Activated naive CD4-positive, alpha-beta T cell treated with anti-CD3 and anti-CD28 coated beads for 36 hours (primary cell): ENCODE measurements at places on chromosomes 12 and 14.

DNA sequence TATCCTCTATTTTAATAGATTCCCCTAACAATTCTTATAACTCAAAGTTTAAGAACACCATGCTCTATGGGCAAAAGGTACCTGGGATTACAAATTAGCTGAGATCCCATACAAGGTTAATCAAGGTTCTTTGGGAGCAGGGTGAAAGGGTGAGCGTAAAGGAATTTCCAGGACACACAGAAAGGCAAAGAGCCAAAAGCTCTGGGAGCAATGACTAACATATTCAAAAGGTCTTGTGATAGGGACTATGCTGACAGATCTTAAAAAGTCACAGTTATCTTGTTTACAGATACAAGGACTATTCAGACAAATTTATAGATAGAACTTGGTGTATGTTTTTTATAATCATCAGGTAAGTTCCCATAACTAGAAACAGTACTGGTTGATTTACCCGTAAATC, 19.5 kb upstream of the PPFIBP1 start:
- DNase-seq = no peak

DNA sequence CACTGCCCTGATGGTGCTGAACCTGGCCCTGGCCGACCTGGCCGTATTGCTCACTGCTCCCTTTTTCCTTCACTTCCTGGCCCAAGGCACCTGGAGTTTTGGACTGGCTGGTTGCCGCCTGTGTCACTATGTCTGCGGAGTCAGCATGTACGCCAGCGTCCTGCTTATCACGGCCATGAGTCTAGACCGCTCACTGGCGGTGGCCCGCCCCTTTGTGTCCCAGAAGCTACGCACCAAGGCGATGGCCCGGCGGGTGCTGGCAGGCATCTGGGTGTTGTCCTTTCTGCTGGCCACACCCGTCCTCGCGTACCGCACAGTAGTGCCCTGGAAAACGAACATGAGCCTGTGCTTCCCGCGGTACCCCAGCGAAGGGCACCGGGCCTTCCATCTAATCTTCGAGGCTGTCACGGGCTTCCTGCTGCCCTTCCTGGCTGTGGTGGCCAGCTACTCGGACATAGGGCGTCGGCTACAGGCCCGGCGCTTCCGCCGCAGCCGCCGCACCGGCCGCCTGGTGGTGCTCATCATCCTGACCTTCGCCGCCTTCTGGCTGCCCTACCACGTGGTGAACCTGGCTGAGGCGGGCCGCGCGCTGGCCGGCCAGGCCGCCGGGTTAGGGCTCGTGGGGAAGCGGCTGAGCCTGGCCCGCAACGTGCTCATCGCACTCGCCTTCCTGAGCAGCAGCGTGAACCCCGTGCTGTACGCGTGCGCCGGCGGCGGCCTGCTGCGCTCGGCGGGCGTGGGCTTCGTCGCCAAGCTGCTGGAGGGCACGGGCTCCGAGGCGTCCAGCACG, 4.7 kb downstream of the LTB4R start:
- no peak for DNase-seq

DNA sequence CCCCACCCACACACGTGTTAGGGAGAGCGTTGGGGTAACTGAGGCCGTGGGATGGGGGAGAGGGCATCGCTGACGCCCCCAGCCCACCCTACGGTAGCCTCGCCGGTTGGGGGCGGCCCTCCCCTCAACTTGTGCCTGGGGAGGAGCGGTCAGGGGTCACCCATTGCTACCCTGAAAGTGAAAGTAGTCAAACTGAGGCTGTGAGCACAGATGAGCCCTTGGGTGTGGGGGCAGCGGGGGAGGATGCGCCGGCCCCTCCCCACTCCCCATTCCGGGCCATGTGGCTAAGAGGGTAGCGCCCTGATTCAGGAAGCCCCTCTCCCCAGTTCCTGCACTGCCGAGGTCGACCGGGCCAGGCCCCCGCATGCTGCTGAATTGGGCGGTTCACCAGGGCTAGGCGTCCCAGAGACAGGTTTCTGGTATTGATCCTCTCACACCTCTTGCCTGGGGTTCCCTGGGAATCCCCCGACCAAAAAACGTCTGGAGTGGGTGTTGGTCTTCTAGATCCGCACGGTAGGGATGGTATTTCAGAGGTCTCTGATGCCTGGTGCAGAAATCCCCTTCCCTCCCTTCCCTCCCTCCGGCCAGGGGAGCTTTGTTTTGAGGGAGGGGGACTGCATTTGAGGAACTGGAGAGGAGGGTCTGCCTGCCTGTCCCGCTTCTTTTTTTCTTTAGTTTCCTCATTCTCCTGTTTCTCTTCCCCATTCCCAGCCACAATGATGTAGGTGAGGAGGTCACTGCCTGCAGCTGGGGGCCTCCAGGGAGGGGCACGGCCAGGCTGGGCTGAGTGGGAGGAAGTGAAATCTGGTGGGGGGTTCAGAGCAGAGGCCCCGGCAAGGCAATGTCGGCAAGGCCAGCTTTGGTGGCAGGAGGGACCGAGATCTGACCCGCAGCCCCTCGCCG, 1.0 kb downstream of the SH2B3 start:
- DNase-seq = peak; percentile 76

DNA sequence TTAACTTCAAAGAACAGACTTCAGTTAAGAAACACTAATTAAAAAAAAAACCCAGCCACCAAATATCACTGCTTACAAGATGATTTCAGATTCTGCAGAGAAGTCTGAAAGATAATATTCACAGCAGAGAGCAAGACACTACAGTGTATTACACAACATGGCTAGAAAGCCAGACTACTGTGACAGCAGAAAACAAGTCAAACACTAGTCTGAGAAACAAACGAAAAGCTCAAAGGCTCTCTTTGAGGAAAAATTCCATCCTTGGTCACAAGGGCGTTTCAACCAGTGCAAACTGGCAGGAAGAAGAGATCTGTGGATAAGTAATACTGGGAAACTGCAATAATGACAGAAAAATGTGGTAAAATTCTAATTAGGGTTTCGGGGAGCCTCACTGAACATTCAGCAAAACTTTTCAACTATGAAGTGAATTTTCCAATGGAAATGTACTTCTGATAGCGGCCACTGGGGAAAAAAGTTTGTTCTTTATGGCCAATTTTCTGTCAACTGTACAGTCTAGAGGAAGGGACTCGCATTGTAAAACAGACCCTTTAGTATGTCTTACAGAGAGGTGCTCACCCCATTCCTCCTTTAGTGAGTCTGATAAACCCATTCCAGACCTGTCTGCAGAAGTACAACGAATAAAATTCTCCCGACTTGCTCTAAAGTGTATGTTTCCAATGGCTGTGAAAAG, 50.4 kb downstream of the ACADS start:
- DNase-seq = no peak

DNA sequence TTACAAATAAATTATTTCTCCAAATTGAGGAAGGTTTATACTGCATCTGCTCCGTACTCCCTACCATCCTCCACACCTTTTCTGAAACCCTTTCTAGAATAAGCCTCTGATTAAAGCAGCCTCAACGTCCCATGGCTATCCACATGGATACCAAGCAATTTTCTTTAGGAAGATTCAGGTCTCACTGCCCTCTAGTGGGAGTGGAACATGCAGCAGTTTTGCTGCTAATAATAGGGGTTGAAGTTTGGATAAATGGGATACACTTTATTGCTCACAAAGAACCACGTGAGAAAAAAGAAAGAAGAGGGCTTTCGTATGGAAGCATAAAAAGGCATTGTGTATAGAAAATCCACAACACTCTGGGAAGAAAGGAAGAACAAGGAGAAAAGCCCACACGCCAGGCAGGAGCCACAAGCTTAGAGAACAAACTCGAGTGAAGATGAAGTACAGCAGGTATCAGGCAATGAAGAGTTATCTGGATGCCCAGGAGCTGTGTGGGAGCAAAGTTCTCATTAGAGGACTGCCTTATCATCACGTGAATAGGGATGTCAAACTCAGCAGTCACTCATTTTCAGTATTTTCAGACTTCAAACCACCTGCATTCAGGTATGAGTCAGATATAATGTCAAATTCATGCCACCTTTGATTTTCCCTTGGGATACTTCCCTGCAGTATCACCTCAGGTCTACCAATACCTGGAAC, 45.8 kb downstream of the CCER1 start:
- no peak for DNase-seq

GRCh38 chr12:109098651-109099050, 1.3 kb downstream of the UNG start:
- no peak for DNase-seq

- DNase-seq = no peak
Observed at GRCh38 chr12:119704065-119704747, 36.3 kb downstream of the PRKAB1 start.

DNA sequence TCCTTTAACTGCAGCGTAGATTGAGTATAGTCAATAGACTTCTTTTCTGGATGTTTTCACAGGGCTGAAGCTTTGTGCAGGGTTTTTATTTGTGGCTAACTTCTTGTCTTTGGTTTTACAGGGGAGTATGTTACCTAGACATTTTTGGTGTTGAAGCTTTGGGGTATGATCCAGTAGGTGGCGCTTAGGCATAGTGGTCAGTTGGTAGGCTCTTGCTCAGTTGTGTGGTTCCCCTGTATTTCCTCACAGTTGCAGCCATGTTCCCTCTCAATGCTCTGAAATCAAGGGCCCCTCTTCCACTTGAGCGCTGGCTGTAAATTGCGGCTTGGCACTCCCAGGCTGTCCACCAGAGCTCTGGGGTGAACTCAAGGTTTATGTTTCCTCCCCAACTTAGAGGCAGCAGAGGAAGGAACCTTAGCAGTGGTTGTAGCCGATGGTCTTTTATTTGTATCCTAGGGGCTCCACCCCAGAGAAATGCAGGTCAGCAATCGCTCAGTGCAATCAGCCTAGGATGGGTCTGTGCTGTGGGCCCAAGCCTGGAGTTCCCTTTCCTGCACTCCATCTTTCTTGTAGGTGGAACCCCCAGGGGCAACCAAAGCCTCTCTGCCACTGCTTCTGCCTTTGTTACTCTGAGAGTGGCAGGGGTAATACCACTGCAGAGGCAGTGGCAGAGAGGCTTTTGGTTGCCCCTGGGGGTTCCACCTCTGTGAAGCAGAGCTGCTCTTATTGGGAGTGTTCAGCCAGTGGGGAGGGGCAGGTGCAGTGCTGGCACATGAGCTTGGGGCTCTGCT, 55.1 kb downstream of the CMAS start:
- DNase-seq = peak; percentile 76

GRCh38 chr12:122841544-122842321, 6.5 kb downstream of the HIP1R start:
- DNase-seq = no peak

GRCh38 chr14:69573205-69573830, 1.4 kb downstream of the CCDC177 start:
- no peak for DNase-seq

DNA sequence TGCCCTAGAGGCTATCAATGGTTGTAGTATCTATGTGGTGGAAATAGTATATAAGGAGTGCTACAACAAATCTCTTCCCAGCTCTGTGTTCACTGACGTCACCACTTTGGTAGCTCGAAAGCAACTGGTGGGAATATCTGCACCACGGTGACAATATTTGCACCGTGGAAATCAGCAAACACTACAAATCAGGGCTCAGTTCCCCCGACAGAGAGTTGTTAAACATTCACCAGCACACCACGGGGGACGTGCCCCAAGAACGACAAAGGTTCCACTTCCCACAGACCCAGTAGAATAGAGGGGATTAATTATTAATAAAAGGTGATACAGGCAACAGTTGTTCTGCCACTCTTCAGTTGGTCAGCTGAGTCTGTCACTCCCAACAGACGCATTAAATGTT, 98.4 kb downstream of the CCDC60 start:
- DNase-seq = no peak

DNA sequence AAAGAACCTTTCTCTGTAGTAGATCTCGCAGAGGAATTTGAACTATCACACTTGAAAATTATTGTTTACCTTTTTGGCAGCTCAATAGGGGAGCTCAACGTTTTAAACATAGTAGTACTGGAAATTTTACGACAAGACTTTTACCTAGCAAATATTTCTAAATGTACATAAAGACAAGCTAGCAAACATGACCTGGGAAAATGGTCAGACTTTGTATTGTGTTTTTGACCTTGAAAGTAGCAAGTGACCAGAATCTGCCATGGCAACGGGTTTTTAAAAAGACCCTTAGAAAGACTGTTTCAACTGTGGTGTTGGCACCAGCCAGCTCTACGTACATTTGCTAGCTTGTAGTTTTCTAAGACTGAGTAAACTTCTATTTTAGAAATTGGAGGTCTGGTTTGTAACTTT, 20.2 kb upstream of the A2M start:
- no peak for DNase-seq

- DNase-seq = no peak
Observed at GRCh38 chr12:28574746-28575592, 384.7 kb downstream of the CCDC91 start.

DNA sequence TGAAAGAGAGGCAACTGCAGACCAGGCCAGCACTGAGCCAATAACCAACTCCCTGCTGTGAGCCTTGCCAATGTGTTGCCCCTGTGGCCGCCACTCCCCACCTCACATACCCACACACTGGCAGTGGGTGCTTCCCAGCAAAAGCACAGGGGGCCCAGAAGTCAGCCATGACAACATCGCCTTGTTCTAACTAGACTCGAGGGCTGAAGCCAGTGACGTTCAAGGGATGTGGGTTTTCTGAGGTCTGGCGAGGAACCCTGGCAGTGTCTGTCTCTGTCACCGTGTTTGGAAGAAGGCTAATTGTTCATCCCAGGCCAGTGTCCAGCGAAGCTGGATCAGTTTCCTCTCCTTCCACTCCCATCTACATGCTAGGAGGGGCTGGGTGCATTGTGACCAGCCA, 311.8 kb upstream of the AMIGO2 start:
- peak; percentile 88 for DNase-seq

- peak; percentile 23 for DNase-seq
Observed at GRCh38 chr14:74302152-74302628, 544 bp downstream of the ABCD4 start.

- peak; percentile 74 for DNase-seq
Observed at GRCh38 chr14:106378191-106378590, 851.8 kb downstream of the TMEM121 start.

DNA sequence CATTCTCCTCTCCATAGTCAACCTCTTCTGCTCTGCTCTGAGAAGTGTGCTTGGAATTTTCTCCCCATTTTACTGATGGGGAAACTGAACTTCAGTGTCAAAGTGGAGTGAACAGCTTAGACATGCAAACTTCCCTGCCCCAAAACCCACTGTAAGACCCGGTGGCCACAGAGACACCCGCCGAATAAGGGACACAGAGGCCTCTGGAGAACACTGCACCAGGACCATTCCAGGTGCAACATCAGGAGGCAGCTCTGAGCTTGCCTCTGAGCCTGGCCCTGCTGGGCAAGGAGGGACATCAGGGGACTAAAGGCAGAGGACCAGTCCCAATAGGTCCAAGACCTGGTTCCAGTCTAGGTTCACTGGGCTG, 1.7 kb downstream of the HDAC7 start:
- DNase-seq = peak; percentile 38

DNA sequence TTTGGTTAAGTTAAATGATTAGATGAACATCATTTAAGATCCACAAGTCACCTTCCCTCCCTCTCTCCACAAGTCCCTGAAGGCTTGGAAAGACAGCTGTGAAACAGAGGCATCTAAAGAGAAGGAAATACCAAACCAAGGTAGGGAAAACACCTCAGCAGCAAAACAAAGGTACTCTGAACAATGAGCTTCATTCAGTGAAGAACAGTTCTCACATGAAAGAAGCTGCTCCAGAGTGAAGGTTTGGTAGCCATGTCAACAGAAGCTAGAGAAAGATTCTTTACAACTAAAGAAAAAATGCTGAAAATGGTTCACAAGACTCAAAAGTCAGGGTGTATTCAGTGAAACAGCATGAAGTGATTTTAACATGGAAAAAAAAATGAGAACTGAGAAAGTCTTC, 69.4 kb downstream of the FGD6 start:
- DNase-seq = no peak

- no peak for DNase-seq
Observed at GRCh38 chr12:9361879-9362326, 153.7 kb upstream of the PZP start.
